Mesothelial cell of epicardium (in vitro differentiated cells): ENCODE measurements at places on chromosomes 6 and 20. TPM values are rescaled to one million over a fixed set of nuclear protein-coding genes. Genes with fewer than 3 reads are reported as not detected.

Gene ELOVL4
- 3.3 to 3.6 TPM (median 3.6 TPM) in 3 replicates for total RNA-seq

Gene WFDC2
- total RNA-seq = 57.8 to 61.9 TPM (median 61.3 TPM) in 3 replicates

Gene RAET1E
- not detected in 3 replicates for total RNA-seq

Gene E2F1
- 16.7 to 18.1 TPM (median 16.9 TPM) in 3 replicates for total RNA-seq

Gene NKAIN2
- total RNA-seq = 0.13 to 1.6 TPM (median 0.20 TPM) in 3 replicates

DNA sequence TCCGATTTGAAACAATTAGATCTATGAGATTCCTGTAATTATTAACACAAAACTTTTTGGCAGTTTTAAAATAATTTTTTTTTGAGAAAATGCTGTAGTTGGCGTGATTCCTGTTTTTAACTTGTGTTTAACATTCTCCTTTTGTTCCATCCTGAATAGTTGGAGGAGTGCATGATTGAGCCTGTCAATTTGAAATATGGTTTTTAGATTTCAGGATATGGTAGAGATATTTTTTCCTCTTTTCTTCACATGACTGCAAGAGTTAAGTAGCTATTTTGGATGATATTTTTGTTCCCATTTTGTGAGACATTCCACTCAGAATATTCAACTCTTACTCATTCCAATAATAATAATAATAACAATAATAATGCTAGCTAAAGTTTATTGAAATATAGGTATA, 241.7 kb upstream of the MAN1A1 start:
- no peak overlapping the region for H3K27ac ChIP-seq
- no peaks in the 10 kb centered on the region for H3K36me3 ChIP-seq
- peaks cover 21% of the 10 kb centered on the region for H3K4me1 ChIP-seq
- no peak for DNase-seq
- no peaks in the 10 kb centered on the region for H3K27me3 ChIP-seq

DNA sequence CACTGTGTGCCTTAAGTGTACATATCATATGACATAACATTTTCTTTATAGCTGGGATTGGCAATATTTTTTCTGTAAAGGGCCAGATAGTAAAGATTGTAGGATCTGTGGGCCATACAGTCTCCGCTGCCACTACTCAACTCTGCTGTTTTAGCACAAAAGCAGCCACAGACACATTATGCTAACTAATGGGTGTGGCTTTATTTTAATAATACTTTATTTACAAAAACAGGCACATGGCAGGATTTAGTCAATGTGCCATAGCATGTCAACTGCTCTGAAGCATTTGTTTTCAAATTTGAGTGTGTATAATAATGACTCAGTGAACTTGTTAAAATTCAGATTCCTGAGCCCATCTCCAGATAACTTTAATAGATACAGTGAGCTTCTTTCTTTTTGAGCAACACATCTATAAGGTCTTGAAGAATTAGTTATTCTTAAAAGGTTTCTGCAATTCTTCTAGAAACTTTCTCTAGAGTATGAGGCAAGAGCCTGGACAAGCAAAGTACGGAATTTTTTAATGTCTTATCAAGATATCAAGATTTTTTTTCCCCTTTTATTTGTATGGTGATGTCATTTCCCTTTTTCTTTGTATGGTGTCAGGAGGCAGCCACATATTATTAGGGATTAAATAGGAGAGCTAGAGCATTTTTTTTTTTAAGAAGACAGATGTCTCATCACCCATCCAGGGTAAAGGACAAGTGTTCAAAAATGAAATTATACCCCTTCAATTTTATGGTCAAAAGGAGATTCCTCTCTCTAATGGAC, 518.3 kb downstream of the DHX35 start:
- no peak for DNase-seq
- H3K4me1 ChIP-seq = no peaks in the 10 kb centered on the region
- H3K36me3 ChIP-seq = no peaks in the 10 kb centered on the region
- H3K27ac ChIP-seq = no peak overlapping the region
- no peak overlapping the region for H3K4me3 ChIP-seq

- no peak for DNase-seq
- H3K27me3 ChIP-seq = no peaks in the 10 kb centered on the region
- no peak overlapping the region for H3K4me3 ChIP-seq
- H3K4me1 ChIP-seq = no peaks in the 10 kb centered on the region
- peaks cover 32% of the 10 kb centered on the region for H3K36me3 ChIP-seq
- no peak overlapping the region for H3K27ac ChIP-seq
These were observed 29.0 kb downstream of the RTN4IP1 start for GRCh38 chr6:106600329-106600728.

- peaks cover 55% of the 10 kb centered on the region for H3K36me3 ChIP-seq
- DNase-seq = no peak
- H3K27ac ChIP-seq = no peak overlapping the region
- no peaks in the 10 kb centered on the region for H3K27me3 ChIP-seq
- H3K4me1 ChIP-seq = no peaks in the 10 kb centered on the region
These were observed 10.9 kb downstream of the ZSCAN9 start for GRCh38 chr6:28235912-28236452.

- DNase-seq = no peak
- no peaks in the 10 kb centered on the region for H3K27me3 ChIP-seq
- H3K4me3 ChIP-seq = peak overlapping the region; percentile 91
- peaks cover 20% of the 10 kb centered on the region for H3K4me1 ChIP-seq
- H3K27ac ChIP-seq = peak overlapping the region; percentile 96
These were observed 698 bp downstream of the FAM210B start for GRCh38 chr20:56359212-56360132.

DNA sequence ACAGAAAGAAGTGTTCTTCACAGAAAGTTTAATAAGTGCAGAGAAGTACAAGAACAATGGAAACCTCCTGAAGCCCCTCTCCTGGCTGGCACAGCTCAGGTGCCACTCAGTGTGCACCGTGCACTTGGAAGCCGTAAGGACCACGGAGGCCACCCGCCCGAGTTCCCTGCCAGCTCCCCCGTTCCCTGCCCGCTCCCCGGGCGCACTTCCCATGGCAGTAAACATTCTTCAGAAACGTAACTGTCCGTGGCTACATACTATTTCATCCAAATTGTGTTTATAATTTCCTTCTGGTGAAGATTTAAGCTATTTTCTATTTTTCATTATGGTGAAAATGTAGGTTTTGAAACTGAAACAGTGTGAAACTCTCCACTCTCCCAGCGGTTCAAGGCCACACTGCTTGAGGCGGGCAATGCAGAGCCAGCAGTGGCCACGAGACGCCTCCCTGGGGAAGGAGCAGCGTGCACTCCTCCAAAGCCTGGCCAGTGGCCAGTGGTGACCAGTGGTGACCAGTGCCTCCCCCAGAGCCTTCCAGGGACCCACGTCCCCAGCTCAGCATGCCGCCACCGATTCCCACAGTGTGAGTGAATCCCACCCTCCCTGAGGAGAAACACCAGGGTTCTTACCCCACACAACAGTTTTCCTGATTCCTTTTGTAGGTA, 46.4 kb downstream of the TAF4 start:
- H3K27me3 ChIP-seq = no peaks in the 10 kb centered on the region
- H3K4me3 ChIP-seq = no peak overlapping the region
- no peaks in the 10 kb centered on the region for H3K36me3 ChIP-seq

DNA sequence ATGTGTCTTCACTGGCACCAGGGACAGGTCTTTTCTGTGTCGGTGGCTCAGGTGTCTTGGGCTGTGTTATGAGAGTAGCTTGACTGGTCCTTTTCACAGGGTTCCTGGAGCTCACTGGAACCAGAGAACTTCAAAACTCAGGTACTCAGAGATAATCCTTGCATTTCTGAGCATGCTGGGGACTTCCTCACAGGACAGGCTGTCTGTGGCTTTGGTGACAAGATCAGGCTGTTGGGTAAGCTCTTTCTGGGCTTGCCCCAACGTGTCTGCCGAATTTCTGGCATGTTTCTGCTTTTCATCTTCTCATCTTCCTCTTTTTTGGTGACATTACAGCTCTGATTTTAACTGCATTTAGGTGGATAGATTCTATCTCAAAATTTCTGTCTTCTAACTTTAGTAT, 270.0 kb downstream of the CDH26 start:
- no peak overlapping the region for H3K4me3 ChIP-seq
- peaks cover 3% of the 10 kb centered on the region for H3K27me3 ChIP-seq
- H3K4me1 ChIP-seq = no peaks in the 10 kb centered on the region

DNA sequence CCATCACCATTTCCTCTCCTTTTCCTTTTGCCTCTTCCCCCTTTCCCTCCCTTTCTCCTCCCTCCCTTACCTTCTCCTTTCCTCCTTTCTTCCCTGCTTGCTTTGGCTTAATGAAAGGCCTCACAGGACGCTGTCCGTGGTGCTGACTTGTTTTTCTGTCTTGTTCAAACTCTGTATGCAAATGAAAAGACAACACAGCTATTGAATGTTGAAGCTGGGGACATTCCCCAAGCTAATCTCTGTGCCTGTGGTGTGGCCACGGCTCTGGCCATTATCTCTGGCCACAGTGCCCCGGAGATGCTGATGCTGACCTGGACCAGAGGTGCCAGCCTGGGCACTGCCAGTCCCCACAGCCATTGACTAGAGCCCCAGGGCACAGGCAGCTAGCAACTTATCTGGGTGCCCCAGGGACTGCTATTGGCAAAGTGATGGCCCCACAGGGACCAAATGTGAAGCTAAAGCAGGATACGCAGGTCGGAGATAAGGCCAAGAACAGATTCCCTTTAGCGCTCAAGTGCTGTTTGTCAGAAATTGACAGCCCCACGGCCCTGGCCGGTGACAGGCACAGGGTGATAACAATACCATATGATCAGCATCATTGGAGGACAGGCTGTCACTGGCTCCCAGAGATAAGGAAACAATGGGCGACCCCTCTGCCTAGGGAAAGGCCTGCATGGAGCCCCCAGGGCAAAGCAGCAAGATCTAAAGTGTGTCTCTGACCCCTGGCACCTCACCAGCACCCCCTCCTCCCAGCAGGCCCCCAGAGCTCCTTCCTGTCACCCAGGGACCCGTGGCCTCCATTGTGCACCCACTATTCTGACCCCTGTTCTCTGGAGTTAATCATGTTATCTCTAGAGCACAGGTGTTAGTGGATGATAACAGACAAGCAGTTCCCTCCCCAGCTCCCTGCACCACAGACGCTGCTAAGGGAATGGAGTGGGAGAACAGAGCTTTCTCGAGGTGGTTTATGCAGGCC, 31.6 kb upstream of the SLC32A1 start:
- H3K4me1 ChIP-seq = no peaks in the 10 kb centered on the region
- peaks cover 41% of the 10 kb centered on the region for H3K27me3 ChIP-seq
- H3K27ac ChIP-seq = no peak overlapping the region

DNA sequence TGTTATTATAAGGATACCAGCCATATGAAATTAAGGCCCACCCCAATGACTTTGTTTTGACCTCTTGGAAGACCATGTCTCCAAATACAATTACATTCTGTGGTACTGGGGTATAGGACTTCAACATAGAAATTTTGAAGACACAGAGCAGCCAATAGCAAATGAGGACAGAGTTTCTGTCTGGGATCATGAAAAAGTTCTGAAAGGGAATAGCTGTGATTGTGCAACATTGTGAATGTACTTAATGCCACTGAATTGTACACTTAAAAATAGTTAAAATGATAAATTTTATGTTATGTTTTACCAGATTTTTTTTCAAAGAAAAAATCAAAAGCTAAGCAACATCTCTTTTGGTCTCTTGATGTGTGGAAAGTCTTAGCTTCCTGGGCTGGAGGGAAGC, 27.0 kb upstream of the AGPAT4 start:
- no peak for DNase-seq
- no peaks in the 10 kb centered on the region for H3K4me1 ChIP-seq
- no peaks in the 10 kb centered on the region for H3K27me3 ChIP-seq
- H3K36me3 ChIP-seq = no peaks in the 10 kb centered on the region
- no peak overlapping the region for H3K4me3 ChIP-seq
- no peak overlapping the region for H3K27ac ChIP-seq

DNA sequence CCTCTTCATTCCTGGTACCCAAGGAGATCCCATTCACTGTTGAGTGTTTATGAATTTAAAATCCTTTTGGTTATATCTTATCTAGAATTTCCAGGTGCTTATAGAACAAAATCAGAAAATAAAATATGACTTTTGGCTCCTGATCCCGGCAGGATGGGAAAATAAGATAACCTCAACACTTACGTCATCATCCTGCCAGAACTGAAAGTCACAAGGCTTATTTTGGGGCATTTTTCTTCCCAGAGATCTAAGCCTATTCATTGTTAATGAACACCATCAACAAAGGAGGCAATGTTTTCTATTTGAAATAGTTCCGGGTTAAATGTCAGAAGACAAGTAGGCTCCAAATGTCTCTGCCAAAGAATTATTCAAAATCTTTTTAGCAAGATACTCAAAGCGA, 580.6 kb downstream of the TFAP2A start:
- H3K27ac ChIP-seq = no peak overlapping the region
- H3K36me3 ChIP-seq = no peaks in the 10 kb centered on the region
- H3K27me3 ChIP-seq = no peaks in the 10 kb centered on the region
- H3K4me3 ChIP-seq = no peak overlapping the region
- no peaks in the 10 kb centered on the region for H3K4me1 ChIP-seq

GRCh38 chr6:82588020-82588419, 224.4 kb downstream of the TPBG start:
- H3K4me1 ChIP-seq = peaks cover 13% of the 10 kb centered on the region
- no peak overlapping the region for H3K27ac ChIP-seq
- H3K27me3 ChIP-seq = no peaks in the 10 kb centered on the region
- no peaks in the 10 kb centered on the region for H3K36me3 ChIP-seq

DNA sequence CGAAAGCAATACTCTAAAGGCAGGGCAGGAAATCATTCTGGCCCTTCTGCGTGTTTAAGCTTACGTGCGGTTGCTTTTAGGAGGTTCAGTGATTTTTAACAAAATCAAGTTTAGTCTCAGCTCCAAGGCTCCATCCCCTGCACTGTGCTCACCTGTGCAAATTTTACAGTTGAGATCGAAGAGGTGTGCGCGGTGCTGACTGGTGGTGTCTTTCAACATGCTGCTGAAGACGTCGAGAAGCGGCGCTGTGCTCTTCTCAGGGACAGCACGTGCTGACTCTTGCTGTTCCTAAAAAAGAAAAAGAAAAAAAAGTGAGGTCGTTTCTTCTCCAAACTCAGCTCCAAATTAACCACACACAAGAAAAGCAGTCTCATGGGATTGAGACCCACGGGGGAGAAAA, 32.0 kb downstream of the DIDO1 start:
- no peak overlapping the region for H3K27ac ChIP-seq
- H3K4me1 ChIP-seq = peaks cover 18% of the 10 kb centered on the region
- no peaks in the 10 kb centered on the region for H3K27me3 ChIP-seq
- H3K36me3 ChIP-seq = peaks cover 36% of the 10 kb centered on the region

DNA sequence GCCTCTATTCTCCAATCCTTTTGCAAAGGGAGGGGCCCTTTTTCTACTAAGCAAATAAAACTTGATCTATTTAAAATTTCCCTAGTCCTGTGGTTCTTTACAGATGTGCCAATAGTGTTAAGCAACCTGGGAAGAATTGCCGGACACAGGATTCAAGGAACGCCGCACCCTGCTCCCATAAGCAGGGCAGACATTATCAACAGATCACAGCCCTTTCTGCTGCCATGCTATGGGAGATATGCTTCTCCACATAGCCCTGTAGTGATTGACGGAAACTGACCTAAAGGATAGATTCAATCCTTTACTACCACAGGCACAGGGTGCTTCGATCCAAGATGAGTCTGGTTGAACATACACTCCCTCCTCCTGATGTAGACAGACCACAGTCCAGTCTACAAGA, 118.4 kb upstream of the TRAF3IP2 start:
- peaks cover 7% of the 10 kb centered on the region for H3K4me1 ChIP-seq
- DNase-seq = no peak
- no peak overlapping the region for H3K27ac ChIP-seq
- peaks cover 23% of the 10 kb centered on the region for H3K36me3 ChIP-seq
- no peaks in the 10 kb centered on the region for H3K27me3 ChIP-seq

GRCh38 chr6:163324688-163325389, 89.7 kb upstream of the QKI start:
- no peaks in the 10 kb centered on the region for H3K27me3 ChIP-seq
- H3K27ac ChIP-seq = no peak overlapping the region
- peaks cover 32% of the 10 kb centered on the region for H3K4me1 ChIP-seq
- H3K36me3 ChIP-seq = no peaks in the 10 kb centered on the region

- no peak for DNase-seq
- H3K27me3 ChIP-seq = peaks cover 28% of the 10 kb centered on the region
- no peak overlapping the region for H3K4me3 ChIP-seq
- H3K27ac ChIP-seq = no peak overlapping the region
These were observed 9.0 kb downstream of the PAK5 start for GRCh38 chr20:9829835-9830234.
